GM12878 (cell line): ENCODE measurements at places on chromosomes 12 and 14.
A peak's percentile ranks its signal among the peaks of the same experiment; 100 is the strongest.

DNA sequence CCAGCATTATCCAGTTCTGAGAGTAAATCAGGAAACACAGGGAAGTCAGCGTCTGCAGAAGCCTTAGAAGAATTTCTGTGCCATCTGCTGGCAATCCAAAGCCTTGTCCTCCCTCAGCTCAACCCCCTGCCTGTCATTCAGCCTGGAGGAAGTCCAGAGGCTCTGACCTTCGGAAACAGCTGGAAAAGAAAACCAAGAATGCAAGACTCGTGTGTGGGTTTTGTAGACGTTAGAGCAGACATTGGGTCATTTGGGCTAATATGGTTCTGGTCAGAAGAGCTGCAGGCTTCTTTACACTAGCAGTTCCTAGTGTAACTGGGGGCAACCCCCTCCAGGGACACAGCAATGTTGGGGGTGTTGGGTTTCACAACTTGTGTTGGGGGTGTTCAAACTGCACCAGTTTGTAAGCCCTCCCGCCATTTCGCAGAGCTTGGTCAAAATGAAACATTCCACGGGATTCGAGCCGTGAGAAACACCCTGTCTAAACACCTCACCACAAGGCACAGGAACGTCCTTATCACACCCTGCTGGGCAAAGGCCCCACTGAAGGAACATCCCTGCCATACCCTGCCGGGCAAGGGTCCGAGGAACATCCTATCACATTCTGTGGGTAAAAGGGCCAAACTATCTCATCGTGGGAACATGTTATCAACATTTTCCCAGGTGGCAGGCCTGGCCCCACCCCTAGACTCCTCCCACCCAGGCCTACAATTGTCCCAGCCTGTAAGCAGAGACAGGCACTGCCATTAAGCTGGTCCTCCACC lies 21.0 kb upstream of the SERPINA4 start:
- no peak for DNase-seq

GRCh38 chr14:91163316-91163715 lies 49.4 kb downstream of the DGLUCY start:
- no peak for DNase-seq

- peak; percentile 91 for DNase-seq
Measured at GRCh38 chr14:68285421-68286179, 466.0 kb downstream of the RAD51B start.

DNA sequence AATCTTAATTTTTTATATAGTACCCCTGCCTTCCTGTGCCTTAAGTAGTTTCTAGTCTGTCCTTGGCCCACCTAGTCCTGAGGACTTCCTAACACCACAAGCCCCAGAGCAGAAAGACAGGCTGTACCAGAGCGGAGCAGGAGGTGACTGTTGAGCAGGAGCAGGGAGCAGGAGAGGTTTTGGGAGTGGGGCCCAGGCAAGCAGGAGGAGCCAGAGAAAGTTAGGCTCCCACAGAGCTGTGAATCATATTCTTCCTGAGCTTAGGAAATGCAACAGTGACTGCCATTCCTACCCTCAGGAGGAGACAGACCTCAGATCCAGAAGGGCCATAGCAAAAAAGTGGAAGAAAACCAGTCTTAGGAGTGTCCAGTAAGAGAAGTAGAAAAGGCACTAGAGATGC lies 28.3 kb upstream of the COL2A1 start:
- DNase-seq = no peak

DNA sequence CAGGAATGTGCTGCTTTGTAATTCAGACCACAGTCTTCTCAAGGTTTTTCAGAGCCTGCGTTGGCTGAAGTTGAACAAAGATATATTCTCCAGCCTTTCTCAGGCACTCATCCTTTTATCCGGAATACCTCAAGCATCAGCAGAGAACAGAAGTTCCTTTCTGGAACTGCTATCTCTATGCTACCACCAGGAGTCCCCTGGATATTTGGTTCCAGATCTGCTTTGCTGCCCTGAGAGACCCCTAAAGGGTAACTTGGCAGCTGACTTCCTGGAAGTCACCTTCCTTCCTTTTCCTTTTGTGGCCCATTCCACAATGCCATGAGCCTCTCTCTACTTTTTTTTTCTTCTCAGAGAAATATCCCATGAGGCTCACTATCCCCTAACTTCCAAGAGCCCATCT lies 188.2 kb downstream of the PLCZ1 start:
- DNase-seq = no peak

- no peak for DNase-seq
Measured at GRCh38 chr12:56932867-56933266, 1.3 kb downstream of the SDR9C7 start.

DNA sequence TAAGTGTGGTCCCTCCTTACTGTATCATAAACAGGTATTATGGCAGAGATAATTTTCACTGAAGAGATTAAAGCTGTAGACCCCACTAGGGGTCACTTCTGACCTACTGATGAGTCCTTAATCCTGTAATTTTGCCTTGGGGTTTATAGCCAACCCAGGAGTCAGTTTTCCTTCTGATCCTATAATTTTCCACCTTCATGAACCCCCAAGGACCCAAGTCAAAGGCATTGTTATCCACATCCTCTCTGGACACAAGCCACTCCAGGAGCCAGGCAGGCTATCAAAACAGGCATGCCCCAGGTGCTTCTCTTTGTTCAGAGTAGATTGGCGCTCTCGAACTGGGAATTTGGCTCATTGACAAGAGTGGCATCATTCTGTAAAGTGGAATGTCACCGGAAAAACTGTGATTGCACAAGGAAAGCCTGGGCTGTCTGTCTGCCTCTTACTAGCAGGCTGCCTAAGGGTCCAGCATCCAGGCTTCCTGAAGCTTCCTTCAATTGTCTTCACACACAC lies 1523.2 kb upstream of the FLRT2 start:
- DNase-seq = no peak

- no peak for DNase-seq
Measured at GRCh38 chr12:5433845-5434646, 2.1 kb downstream of the NTF3 start.

DNA sequence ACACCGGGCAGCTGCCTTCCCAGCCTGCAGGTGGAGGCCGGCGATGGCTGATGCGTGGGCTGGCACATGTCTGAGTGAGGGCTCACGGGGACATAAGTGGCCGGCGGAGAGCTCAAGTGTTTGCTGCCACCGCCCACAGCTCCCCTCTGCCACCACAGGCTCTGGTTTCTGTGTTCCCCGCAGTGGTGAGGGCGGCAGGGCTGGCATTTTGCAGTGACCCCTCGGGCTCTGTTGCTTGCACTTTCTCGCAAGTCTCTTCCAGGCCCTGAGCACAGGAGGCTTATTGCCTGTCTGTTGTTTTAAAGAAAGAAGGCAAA lies 271.0 kb upstream of the RTL1 start:
- no peak for DNase-seq

GRCh38 chr12:58395470-58395869 lies 454.1 kb downstream of the ATP23 start:
- DNase-seq = no peak

- DNase-seq = peak; percentile 89
Measured at GRCh38 chr14:68248481-68249255, 429.1 kb downstream of the RAD51B start.

DNA sequence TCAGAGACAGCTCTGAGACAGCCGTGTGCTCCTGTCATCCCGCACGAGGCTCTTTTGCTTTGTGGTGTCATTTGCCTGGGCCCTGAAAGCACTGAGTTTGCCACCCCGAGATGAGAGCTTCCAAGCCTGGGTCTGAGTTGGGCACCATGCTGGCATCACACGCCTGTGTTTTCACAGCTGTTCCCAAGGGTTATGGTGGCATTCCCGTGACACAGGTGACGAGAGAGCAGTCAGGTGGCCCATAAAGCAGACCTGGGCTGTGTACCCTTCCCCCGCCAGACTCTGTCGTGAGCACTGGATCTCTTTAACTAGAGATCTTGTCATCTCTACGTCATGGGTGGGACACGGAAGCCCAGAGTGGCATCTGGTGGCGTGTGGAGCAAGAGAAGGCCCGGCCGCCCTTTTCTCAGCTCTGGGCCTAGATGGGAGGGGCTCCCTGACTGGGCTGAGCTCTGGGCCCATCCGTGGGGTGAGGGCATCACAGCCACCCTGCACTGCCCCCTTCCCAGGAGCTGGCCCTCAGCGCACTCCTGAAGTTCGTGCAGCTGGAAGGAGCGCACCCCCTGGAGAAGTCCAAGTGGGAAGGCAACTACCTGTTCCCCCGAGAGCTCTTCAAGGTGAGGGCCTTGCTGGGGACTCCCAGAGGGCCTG lies 2.6 kb downstream of the NOC4L start:
- DNase-seq = no peak

- DNase-seq = no peak
Measured at GRCh38 chr12:95681210-95681765, 109.3 kb downstream of the NTN4 start.

DNA sequence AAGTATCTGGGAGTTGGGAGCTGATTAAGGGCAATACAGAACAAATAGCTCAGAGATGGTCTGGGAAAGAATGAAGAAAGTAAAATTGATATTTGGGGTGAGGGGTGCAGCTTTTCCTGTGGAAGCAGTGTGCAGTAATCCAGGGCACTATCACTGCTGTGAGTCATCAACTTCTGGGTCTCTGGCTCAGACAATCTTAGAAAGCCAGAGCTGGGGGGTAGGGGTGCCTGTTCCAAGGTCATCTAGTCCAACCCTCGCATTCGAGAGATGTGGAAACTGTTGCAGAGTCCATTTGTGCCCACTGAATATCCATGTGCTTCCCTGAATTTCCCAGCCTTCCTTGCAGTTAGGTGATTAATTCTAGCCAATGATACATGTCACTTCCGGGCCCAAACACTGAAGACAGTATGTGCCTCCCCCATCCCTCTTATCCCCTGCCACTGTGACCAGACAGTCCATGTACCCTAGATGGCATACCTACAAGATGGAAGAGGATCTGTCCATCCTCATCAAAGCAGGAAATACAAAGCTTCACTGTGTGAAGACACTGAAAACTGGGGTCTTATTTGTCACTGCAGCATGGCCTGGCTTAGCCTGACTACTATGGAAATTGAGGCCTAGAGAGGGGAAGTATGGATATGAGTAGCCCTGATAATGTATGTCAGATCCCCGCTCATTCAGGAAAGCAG lies 51.9 kb downstream of the ZFP36L1 start:
- no peak for DNase-seq

GRCh38 chr12:69102856-69103255 lies 136.5 kb upstream of the CPSF6 start:
- no peak for DNase-seq

GRCh38 chr14:56206596-56206995 lies 88.4 kb downstream of the PELI2 start:
- DNase-seq = no peak

DNA sequence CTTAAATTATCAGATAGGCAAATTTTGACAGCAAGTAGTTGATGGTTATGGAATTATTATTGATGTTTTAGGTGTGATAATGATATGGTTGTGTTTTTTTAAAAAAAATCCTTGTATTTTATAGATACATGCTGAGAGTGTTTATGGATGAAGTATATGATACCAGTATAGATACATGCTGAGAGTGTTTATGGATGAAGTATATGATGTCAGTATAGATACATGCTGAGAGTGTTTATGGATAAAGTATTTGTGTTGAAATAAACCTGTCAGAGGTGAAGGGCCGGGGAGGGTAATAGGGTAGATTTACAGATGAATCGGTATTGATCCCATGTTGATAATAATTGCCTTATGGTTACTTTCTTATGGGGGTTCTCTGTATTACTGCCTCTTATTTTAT lies 6.0 kb upstream of the RFX4 start:
- DNase-seq = no peak

DNA sequence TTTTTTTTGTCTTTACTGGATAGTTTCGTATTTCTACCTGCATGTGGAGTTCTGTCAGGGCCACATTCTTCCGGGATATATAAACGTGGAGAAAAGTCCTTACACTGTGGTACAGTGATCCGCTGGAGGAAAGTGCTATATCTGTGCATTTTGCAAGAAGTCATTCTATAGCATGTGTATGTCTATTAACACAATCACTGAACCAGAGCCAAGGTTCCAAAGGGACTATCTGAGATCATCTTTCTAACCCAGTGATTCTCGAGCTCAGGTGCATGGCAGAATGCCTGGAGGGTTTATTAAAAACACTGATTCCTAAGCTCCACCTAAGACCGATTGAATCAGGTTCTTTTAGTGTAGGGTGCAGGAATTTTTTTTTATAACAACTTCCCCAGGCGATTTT lies 354.0 kb downstream of the NRXN3 start:
- DNase-seq = no peak

DNA sequence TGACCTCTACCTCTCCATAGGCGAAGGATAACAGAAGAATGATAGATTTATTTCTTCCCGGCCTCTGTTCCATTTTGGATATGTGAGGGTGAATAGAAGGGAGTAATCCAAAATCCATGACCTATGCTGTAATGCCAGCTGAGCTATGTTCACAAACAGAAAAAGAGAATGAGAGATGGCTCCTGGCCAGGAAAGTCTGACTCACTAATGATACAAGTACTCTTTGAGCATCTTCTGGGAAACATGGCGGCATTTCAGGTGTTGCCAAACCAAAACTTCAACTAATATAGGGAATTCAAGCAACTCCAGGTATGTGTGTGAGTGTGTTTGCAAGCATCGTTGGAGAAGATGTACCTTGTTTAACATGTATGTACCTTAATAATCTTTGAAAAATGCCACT lies 55.1 kb downstream of the MED13L start:
- DNase-seq = no peak

GRCh38 chr14:87998482-87998881 lies 5.5 kb upstream of the GALC start:
- DNase-seq = no peak

DNA sequence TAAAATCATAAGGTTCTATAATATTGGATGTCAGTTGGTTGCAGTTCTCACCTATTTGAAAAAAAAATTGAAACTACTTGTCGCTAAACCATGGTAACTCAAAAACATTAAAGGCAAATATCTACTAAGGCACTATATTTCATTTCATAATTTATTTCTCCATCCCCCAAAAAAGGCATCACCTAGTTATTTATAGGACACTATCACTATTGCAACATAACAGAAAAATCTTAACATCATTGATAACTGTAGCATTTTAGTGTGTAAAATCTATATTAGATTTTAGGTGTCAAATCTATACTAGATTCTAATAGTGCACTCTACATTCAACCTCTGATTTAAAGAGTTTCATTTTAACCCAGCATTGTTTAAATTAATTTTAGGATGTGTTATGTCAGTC lies 1.7 kb downstream of the SPTSSA start:
- no peak for DNase-seq

DNA sequence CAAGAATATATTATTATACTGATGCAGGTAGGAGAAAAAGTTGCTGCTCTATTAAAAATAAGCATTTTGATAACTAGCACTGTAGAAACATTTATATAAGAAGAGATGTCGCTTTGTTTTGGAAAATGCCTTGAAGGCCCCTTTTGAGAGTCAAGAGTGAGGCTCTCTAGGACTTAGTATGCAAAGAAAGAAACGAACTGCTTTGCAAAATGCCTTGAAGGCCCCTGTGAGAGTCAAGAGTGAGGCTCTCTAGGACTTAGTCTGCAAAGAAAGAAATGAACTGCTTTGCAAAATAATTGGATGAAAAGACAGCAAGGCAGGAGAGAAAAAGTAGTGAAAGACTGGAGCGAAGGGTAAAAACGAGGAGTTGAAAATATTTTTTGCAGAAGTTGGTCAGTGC lies 65.9 kb downstream of the AVPR1A start:
- no peak for DNase-seq

- no peak for DNase-seq
Measured at GRCh38 chr12:26109343-26109881, 15.4 kb downstream of the BHLHE41 start.

GRCh38 chr12:12715459-12716150 lies 1.6 kb upstream of the CDKN1B start:
- no peak for DNase-seq

GRCh38 chr12:69007855-69008351 lies 74.9 kb upstream of the CPM start:
- DNase-seq = no peak
